Daoy (cell line): ENCODE measurements at places on chromosomes 1 and 21. TPM values are rescaled to one million over a fixed set of nuclear protein-coding genes. Genes with fewer than 3 reads are reported as not detected.

- peak; percentile 87 for DNase-seq
These were observed 18.1 kb upstream of the COL18A1 start for GRCh38 chr21:45386728-45387371.

- DNase-seq = no peak
These were observed 3.6 kb upstream of the FHAD1 start for GRCh38 chr1:15243275-15244043.

- DNase-seq = no peak
These were observed 7.8 kb downstream of the NUAK2 start for GRCh38 chr1:205313563-205314308.

DNA sequence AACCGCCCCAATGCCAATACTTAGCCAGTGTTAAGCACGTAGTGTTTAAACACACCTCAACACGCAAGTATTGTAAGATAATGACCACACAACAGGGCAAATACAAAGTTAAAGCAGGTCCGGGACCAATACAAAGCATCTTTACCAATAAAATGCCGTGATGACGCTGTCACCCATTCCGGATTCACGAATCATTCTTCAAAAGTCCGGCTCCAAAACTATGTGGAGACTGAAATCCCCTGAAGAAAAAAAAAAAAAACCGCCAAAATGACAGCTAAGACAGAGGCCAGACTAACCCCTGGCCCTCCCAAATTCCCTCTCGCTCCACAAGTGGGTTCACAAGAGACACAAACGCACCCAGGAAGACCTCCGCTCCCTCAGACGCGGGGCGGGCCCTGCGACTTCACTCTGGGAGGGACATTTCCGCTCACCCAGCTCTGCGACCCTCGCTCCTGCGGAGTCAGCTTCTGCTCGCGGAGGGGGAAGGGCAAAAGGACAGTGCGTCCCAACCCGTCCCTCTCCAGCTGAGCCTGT is 625 bp upstream of the DARS2 start:
- no peak for DNase-seq

GRCh38 chr1:115815694-115816093 is 25.2 kb downstream of the NHLH2 start:
- DNase-seq = no peak

GRCh38 chr1:199264911-199265310 is 626.1 kb downstream of the PTPRC start:
- DNase-seq = no peak

GRCh38 chr1:67130673-67131072 is 4.1 kb downstream of the C1orf141 start:
- DNase-seq = no peak

S100A3 gene
- 9.0 and 12.2 TPM in 2 replicates for total RNA-seq
